ENCODE measurements at places on chromosomes 12 and 14.
A peak's percentile ranks its signal among the peaks of the same experiment; 100 is the strongest.

- no peak for DNase-seq
Observed at GRCh38 chr14:44135972-44136371, 371.1 kb downstream of the FSCB start.

- DNase-seq: peak; percentile 50
Observed at GRCh38 chr14:61493239-61493638, 171.9 kb downstream of the PRKCH start.

GRCh38 chr12:98788396-98788795 lies 143.3 kb downstream of the APAF1 start:
- no peak for DNase-seq

- DNase-seq: no peak
Observed at GRCh38 chr12:74482115-74482514, 55.5 kb upstream of the ATXN7L3B start.

DNA sequence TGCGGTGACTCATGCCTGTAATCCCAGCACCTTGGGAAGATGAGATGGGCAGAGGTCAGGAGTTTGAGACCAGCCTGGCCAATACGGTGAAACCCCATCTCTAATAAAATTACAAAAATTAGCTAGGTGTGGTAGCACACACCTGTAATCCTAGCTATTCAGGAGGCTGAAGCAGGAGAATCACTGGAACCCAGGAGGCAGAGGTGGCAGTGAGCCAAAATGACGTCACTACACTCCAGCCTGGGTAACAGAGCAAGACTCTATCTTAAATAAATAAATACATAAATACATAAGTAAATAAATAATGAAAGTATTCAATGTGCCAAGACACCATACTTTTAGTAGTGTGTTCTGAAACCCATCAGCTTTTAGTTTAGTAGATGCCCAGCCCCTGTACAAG lies 308.1 kb upstream of the FLRT2 start:
- DNase-seq: no peak

GRCh38 chr12:80269803-80270552 lies 170.6 kb downstream of the OTOGL start:
- DNase-seq: peak; percentile 76

- no peak for DNase-seq
Observed at GRCh38 chr12:72448805-72449204, 176.6 kb downstream of the TRHDE start.

- DNase-seq: peak; percentile 63
Observed at GRCh38 chr14:100317912-100318808, 5.0 kb upstream of the SLC25A47 start.

DNA sequence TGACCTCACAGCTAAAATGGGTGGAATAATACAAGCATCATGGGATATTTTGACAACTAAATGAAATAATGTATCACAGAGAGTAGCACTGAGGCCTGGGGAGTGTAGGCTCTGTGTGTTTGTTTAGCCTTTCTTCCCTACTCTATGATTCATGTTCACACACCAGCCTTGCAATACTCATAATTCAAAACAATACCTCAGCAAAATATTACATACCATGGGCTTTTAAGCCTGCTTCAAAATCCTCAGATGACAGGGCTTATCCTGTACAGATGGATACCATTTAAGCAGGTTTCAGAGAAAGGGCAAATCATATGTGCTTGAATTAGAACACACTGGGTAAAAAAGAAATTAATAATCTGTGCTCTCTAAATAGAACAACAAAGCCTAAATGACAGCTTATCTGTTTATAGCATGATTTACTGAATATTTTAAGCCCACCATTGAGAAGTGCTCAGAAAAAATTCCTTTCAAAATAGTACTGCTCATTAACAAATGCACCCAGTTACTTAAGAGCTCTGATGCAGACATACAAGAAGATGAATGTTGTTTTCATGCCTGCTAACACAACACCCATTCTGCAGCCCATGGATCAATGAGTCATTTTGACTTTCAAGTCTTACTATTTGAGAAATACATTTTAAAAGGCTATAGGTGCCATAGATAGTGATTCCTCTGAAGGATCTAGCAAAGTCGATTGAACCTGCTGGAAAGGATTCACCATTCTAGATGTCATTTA lies 84.9 kb upstream of the ADAMTS20 start:
- no peak for DNase-seq

GRCh38 chr12:105876396-105876927 lies 262.3 kb downstream of the NUAK1 start:
- no peak for DNase-seq

GRCh38 chr12:19620222-19620621 lies 180.9 kb downstream of the AEBP2 start:
- DNase-seq: no peak

GRCh38 chr12:91395628-91396135 lies 213.1 kb upstream of the DCN start:
- no peak for DNase-seq
